ENCODE measurements at places on chromosomes 3 and 15.

GRCh38 chr3:13544951-13545651 lies 3.8 kb upstream of the FBLN2 start:
- no peak for DNase-seq

DNA sequence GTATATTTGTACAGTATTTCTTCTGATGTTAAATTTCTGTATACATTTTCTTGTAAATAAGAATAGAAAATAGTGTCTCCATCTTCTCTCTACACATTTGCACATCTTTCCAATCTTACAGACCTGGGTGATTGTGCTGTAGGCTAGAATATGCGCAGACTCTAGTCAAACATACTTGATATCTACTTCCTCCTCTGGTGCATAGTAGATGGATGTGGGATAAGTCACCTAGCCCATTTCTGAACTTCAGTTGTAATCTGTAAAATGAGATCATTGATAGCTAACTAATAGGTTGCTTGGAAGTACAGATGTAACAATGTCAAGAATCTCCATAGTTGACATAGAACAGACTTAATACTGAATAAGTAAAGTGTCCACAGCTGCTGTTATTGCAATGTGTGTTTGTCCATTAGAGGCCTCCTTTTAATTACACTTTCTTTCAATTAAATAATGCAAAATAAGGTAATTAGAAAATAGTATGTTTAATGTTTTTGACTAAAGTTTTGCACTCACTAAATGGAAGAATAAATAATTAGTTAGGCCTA lies 46.7 kb downstream of the ALCAM start:
- DNase-seq, result no peak

GRCh38 chr15:96126859-96127258 lies 203.6 kb upstream of the NR2F2 start:
- DNase-seq, result no peak

GRCh38 chr3:44392489-44392888 lies 53.9 kb downstream of the TCAIM start:
- DNase-seq, result no peak

DNA sequence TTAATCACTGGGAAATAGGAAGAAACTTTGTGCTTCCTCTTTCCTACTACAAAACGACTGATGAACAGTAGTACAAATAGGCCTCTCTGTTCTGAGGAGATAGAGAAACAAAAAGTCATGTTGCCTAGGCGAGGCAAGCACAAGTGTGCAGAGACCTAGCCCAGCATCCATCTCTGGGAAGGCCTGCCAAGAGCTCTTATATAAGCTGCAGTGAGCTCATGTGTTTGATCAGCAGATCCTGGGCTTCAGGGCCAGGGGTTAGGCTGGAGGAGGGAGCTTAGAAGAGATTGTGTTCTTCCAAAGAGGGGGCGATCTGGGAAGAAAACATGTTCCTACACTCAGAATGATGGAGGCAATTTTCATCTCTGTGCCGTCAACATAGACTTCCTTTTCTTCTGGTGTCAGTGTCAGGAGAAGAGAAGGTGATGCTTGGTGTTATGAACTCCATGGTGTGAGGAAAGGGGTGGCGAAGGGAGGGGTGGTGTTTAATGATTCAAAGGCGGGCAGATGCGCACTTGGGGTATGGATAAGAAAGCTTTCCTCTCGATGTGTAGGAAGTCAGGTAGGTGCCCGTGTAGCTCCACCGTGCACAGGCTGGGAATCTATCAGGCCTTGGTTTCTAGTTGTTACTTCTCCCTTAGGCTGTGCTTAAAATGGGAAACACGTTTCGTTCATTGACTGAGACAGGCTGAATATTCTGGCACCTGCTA lies 29.5 kb upstream of the ETV5 start:
- DNase-seq, result no peak

DNA sequence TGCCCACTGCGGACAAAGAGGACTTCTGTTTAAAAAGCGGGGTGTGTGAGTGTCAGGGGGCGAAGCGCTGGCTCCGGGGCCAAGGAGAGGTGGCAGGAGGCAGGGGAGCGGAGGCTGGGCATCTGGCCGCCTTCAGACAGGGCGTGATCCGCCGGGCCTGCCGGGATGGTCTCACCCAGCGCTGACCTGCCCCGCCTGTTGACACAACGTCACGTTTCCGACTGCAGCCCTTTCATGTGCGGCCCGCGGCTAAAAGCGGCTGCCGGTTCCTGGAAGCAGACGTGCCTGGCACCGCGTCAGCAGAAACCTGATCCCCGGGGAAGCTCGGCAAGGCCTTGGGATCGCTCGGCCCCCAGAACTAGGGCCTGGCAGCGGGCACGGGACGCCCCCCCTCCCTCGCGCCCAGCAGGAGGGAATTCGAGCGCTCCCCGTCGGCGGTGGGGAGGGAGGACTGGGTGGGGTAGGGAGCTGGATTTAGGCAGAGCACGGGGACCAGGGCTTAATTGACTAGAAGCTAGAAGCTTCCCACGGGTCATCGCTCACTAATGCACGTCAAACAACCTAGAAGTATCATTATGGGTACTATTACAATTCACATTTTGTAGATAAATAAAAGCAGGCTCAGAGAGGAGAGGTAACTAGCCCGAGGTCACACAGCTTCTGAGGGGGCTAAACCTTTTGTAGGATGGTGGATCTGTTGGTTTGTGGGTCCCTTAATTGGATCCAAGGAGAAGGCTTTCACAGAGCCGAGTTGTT lies 7.7 kb downstream of the BHLHE40 start:
- DNase-seq, result no peak

Data from NCI-H1417 treated with DMSO at 0.1 percent for 48 hours (cell line).